ENCODE measurements at places on chromosomes 13 and 19.
A peak's percentile ranks its signal among the peaks of the same experiment; 100 is the strongest.

GRCh38 chr13:31807090-31807541 lies 67.8 kb downstream of the RXFP2 start:
- DNase-seq: peak; percentile 56

DNA sequence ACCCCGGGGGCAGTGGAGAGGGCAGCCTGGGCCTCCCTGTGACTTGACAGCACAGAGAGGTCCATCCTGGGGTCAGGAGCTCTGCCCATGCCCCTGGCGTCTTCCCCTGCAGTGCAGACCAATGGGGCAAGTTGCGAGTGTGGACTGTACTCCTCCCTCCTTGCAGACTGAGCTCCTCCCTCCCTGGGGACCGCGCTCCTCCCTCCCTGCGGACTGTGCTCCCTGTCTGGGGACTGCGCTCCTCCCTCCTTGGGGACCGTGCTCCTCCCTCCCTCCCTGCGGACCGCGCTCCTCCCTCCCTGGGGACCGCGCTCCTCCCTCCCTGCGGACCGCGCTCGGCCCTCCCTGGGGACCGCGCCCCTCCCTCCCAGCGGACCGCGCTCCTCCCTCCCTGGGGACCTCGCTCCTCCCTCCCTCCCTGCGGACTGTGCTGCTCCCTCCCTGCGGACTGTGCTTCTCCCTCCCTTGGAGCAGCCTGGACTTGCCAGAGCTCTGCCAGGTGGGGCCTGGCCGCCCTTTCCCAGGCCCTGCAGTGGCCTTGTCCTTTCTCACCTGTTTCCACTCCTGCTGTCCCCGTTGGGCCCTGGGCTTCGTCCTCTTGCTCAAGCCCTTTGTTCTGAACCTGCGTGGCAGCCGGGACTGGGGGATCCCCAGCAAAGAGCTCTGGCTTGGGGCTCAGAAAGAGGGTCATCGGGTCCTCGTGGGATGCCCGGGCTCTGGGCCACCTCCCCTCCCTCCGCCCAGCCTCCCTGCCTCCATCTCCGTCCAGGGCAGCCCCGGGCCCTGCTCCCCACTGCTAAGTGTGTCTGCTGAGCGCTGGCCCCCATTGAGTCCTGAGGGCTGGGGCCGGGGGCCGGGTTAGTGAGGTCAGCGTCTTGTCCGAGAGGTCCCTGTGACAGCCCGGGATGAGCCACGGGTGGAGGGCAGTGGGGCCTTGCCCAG lies 6.8 kb downstream of the GAMT start:
- no peak for DNase-seq

- DNase-seq: no peak
Observed at GRCh38 chr19:17404015-17404414, 1.4 kb downstream of the BST2 start.

- DNase-seq: no peak
Observed at GRCh38 chr19:17259118-17259780, 5.3 kb downstream of the USHBP1 start.

GRCh38 chr13:26749285-26749684 lies 11.3 kb downstream of the GPR12 start:
- no peak for DNase-seq

All from inflammatory macrophage treated with lipopolysaccharide for 4 hours (primary cell).